ENCODE measurements at places on chromosomes 2 and 18.

- DNase-seq: no peak
Observed at GRCh38 chr2:67631483-67631882, 234.3 kb downstream of the ETAA1 start.

GRCh38 chr18:12101266-12101665 is 7.6 kb downstream of the ANKRD62 start:
- no peak for DNase-seq

GRCh38 chr2:144703852-144704708 is 184.2 kb upstream of the ZEB2 start:
- peak; percentile 99 for DNase-seq

- DNase-seq: no peak
Observed at GRCh38 chr2:118779362-118779761, 68.1 kb downstream of the EN1 start.

DNA sequence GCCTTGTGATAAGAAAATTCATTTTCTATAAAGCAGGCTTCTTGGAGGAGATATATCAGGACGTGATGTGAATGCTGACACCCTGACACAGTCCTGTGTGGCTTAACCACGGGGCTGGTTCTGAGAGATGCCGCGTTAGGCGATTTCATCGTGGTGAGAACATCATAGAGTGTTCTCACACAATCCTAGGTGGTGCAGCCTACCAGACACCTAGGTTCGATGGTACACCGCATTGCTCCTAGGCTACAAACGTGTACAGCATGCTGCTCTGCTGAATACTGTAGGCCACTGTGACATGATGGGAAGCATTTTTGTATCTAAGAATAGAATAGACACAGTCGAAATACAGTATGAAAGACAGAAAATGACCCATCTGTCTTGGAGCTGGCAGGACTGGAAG is 82.5 kb downstream of the TNFRSF11A start:
- no peak for DNase-seq

- no peak for DNase-seq
Observed at GRCh38 chr2:74632939-74633312, 15.2 kb downstream of the M1AP start.

DNA sequence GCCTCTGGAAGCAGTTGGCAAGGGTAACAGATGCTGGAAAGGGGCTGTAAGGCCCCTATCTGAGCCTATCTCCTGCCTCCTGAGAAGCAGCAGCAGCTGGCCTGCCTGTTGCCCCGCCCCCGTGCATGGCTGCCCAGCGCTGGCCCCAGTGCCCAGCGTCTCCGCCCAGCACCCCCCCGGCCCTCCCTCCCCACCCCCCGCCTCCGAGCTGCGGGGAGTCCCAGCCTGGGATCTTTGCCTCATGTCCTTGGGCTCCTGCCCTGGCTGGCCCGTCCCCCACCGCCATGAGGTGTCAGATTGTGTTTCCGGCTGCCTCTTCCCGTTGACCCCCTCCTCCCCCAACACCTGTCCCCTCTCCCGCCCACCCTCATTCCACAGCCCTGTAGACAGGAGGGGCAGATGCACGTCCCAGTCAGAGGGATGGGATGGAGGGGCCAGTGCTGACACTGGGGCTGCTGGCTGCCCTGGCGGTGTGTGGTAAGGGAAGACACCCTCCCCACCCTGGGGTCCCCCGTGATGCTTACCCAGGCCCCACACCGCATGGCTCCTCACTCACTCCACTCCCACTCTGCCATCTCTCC is at the start of gene CHRND:
CHRND (plus strand) TSS at position 370 of the 581 bp plus-strand sequence; CDS start at position 426, 56 bp downstream.
- DNase-seq: no peak

GRCh38 chr2:201070948-201071478 is 458 bp downstream of the HYCC2 start:
- no peak for DNase-seq

- DNase-seq: no peak
Observed at GRCh38 chr2:190791976-190792575, 88.5 kb upstream of the GLS start.
